ENCODE measurements at places on chromosomes 7 and 10.

DNA sequence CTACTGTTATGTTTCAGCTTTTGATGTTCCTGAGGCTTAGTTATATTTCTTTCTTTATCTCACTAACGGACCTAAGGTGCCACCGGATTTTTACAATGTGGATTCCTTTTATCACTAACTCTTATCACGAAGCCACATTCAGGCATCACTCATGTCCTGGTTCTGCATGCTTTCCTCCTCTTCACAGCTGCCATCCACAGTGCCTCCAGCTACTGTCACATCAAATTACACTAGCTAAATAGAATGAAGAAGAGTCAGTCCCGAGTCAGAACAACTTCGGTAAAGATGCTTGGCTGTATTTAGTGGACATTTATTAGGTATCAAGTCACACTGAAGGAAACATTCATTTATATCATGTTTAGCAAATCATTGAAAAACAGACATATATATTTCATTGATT lies 153.2 kb downstream of the NEBL start:
- no peak for DNase-seq

- no peak for DNase-seq
Observed at GRCh38 chr10:87878664-87879459, 15.4 kb downstream of the PTEN start.

DNA sequence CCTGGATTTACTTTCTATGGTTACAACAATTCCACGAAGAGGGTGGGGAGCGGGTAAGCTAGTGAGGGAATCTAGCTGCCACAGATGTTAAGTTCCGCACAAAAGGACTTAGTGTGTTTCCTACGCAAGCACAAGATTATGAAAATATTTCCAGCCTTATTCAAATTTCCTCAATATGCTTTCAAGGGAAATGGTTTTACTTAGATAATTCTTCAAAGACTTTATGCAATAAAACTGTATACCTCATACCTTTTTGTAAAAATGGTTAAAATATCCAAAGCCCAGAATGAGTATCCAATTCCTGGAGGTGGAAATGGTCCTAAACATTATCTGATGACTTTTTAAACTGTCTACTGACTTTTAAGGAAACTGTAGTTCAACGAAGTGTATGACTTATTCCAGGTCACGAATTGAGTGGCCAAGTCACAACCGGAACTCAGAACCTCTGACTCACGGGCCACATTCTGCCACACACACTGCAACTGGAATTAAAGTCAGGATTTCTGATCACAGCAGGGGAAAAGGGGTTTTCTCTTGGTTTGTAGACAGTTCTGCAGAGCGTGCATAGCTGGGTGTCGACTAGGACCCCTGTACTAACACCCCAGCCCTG lies 20.2 kb upstream of the INSIG1 start:
- DNase-seq, result peak; percentile 64

DNA sequence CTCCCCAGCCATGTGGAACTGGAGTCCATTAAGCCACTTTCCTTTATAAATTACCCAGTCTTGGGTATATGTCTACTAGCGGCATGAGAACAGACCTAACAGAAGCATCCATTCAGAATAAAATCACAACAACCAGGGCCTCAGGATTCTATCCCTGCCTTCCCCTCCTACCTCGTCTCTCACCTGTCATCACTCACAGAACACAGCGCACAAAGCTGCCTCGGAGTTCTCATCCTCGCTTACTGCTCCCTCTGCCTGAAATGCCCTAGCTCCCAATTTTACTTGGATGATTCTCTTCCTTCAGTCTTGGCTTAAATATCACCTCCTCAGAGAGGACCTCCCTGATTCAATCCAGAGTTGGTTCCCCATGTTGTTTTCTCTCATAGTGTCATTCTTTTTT lies 70.7 kb upstream of the AFAP1L2 start:
- no peak for DNase-seq
